ENCODE measurements at places on chromosomes 16 and 17.
A peak's percentile ranks its signal among the peaks of the same experiment; 100 is the strongest.

DNA sequence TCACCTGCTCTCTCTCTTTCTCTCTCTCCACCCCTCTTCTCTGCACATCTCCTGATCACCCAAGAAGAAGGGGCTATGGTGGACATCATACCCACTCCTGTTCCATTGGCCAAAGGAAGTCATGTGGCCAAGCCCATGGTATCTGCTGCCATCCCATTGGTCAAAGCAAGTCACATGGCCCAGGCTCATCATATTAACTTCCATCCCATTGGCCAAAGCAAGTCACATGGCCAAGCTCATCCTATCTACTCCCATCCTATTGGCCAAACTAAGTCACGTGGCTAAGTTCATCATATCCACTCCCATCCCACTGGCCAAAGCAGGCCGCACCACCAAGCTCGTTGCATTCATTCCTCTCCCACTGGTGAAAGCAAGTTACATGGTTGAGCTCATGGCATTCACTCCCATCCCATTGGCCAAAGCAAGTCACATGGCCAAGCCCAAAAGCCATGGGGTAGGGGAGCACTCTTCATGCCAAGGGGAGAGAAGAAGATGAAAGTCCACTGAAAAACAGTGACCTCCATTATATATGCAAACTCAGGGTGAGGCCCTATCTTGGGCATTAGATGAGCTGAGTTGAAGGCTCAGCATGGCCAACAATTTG, 29.2 kb downstream of the SNX20 start:
- DNase-seq, result no peak

DNA sequence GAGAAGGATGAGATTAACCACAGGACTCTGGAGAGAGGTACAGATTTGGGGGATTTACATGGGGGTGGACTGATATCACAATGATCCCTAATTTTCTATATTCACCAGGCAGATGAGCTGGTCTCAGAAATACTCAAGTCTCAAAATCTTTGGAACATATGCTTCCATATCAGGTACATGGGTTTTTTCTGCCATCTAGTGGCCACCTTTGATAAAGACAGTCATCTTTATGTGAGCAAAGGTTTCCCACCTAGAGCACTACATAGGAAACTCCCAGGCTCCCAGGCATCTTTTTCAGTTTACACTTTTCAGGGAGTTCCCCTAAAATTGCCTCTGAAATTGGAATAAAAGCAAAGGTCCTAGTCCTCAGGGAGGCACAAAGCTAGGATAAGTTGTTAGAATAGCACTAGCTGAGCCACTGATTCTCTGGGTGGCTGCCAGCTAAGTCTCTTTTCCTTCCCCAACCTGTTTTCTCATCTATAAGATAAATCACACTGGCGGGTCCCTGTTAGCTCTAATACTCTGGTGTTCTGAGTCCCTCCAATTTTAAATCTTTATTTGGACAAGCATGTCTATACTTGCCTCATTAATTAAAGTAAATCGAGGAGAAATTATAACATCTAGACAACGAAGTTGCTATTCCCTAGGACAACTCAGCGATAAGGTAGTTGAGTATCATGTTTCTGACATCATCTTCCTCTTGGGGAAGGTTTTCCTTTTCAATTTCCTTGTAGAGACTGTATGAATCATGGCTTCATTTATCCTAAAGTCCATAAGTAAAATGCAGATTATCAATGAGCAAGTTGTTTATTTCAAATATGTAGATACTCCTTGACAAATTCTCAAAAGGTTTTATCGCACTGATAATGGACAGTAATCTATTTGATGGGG, 19.0 kb upstream of the MON1B start:
- DNase-seq, result no peak

DNA sequence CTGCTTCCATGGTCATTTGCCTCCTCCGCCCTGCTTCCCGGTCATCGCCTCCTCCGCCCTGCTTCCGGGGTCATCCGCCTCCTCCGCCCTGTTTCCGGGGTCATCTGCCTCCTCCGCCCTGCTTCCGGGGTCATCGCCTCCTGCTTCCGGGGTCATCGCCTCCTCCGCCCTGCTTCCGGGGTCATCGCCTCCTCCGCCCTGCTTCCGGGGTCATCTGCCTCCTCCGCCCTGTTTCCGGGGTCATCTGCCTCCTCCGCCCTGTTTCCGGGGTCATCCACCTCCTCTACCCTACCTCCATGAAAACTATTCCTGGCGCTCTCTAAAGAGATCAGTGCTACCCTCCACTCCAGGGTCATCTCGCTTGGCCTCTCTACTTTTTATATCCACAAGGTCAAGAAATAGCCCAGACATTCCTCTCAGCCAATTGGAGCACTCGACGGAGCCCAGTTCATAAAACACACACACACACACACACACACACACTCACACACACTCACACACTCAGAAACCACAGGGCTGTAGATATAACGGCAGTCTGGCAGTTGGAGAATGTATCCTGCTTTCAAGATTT, 44.8 kb downstream of the TRARG1 start:
- DNase-seq, result no peak

- DNase-seq, result no peak
Observed at GRCh38 chr17:66789961-66790437, 44.9 kb upstream of the CACNG5 start.

- peak; percentile 82 for DNase-seq
Observed at GRCh38 chr17:81429821-81430551, 34.7 kb downstream of the BAHCC1 start.

- peak; percentile 64 for DNase-seq
Observed at GRCh38 chr16:73066927-73067670, 19.2 kb upstream of the ZFHX3 start.

GRCh38 chr16:70391881-70392481, 45.3 kb downstream of the DDX19A start:
- no peak for DNase-seq

GRCh38 chr17:49823614-49824013, 24.3 kb downstream of the TAC4 start:
- no peak for DNase-seq

GRCh38 chr16:89670496-89671431, 13.1 kb downstream of the SPATA33 start:
- DNase-seq, result no peak

DNA sequence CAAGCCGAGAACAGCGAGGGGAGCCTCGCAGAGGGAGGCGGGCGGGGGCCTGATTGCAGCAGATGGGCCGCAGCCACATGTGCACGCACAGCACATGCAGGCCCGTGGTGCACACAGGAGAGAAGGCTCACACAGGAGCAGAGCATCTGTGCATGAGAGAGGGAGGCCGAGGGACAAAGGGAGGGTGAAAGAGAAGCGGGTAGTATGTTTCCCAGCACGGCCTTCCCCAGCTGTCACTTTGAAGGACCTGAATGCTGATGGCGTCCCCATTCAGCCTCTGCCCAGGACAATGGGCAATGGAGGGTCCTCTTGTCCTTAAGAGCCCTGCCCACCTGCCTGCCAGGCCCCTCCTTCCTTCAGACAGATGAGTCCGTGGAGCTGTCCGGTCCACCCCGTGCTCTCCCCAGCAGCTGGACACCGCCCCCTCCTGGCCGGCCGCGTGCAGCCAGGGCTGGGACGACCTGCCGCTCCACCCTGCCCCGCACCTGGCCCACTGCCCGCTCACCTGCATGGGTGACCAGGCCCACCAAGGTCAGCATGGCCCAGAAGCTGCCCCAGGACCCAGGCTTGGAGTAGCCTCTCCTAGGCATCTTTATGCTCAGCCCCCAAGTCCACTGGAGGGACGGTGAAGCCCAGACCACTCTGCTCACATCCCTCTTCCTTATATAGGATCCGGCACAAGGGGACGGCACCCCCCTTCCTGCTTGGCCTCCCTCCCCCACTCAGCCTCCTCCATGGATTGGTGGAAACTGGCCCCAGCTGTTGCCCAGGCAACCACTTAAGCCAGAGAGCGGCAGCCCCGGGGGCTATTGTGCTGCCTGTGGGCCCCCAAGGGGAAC, at the start of gene BTBD17:
Gene BTBD17, minus strand, starts transcription at position 639 of the 839 bp plus-strand sequence. Its CDS starts 49 bp downstream, at position 590.
- no peak for DNase-seq

DNA sequence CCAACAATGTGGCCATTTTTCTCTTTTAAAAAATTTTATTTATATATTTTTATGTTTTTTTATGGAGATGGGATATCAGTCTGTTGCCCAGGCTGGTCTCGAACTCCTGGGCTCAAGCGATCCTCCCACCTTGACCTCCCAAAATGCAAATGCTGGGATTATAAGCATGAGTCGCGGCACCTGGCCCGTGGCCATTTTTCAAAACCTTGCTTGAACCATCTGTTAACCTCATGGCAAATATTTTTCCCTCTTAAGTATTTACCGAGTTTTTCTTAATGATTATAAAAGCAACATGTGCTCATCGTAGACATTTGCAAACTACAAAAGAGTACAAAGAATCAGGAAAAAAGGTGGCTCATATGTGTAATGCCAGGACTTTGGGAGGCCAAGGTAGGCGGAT, 127.6 kb downstream of the ABCC6 start:
- no peak for DNase-seq

DNA sequence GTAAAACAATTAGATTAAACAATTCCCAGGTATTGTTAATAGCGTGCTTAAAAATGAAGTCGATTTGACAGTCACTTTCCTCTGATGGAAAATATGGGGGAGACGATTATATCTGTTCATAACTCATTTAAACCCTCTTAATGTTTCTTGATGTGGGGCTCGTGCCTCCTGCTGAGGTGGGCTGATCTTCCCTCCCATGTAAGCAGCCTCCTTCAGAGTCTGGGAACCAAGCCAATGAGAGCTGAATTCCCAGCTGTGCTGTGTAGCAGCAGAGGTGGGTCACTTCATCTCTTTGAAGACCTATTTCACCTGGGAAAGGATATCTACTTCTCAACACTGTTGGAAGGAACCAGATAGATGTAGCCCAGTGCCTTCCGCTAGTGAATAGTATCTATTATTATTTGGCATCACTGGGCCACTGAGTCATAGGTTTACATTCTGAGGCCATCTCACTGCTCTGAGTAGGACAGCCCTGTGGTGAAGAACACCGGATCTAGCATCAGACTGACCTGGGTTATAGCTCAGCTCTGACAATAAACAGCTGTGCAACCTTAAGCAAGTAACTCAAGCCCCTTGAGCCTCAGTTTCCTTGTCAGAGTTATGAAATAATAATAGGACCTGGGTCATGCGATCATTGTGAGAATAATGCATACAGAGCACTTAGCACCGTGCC, 85.3 kb upstream of the C16orf82 start:
- DNase-seq, result no peak

- DNase-seq, result no peak
Observed at GRCh38 chr17:28774206-28774605, 30.4 kb downstream of the TRAF4 start.

- DNase-seq, result peak; percentile 84
Observed at GRCh38 chr17:81387100-81388090, 7.9 kb upstream of the BAHCC1 start.

DNA sequence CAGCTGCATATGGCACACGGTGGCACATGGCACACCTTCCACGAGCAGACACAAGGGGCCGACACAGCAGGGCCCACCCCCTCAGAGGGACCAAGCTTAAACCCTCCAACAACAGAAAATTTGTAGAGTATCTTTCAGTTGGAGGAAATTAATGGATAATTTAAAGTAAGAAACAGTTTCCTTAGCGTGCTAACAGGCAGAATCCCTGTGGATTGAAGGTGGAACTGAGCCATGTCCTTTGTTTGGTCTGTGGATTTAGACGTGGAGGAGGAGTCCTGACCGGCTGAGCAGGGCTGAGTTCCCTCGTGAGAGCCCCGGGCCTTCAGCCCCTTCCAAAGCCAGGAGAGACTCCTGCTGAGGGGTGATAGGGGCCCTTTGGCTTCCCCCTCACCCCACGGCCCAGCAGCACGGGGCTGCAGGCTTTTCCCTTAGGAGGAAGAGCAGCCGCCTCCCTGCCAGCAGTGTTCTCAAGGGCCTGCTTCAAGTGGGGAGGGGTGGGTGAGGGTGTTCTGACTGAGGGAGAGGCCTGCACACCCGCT, 1.4 kb upstream of the CYB561 start:
- DNase-seq, result no peak

GRCh38 chr16:17847234-17847795, 376.6 kb upstream of the XYLT1 start:
- no peak for DNase-seq

DNA sequence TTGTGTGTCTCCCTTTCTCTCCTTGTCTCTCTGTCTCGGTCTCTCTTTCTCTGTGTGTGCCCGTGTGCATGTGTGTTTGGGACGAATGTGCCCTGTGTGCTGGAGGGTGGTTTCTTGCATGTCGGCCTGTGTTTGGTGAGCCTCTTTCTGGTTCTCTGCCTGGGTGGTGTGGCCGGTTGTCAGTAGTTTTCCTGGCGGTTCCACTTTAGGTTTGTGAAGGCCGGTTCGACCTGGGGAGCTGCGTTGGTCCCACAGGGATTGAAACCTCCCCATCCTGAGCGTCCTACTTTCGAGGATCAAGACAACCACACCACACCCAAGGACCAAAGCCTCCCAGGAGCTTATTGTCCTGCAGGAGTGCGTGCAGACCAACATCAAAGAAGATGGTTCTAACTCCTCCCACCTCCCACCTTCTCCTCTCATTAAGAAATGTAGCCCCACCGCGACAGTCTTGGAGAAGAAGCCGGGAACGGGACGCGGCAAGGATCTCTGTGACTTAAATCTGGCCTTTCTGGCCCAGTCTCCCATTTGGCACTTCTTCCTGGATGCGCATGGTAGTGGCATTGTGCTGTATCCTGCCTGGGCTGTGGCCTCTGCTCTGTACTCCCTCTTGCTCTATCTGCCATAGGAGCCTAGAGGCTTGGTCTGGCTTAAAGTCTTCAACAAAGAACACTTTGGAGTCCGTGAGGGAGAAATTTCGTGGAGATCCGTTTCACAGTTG, 1685.0 kb downstream of the TP53TG3F start:
- no peak for DNase-seq

DNA sequence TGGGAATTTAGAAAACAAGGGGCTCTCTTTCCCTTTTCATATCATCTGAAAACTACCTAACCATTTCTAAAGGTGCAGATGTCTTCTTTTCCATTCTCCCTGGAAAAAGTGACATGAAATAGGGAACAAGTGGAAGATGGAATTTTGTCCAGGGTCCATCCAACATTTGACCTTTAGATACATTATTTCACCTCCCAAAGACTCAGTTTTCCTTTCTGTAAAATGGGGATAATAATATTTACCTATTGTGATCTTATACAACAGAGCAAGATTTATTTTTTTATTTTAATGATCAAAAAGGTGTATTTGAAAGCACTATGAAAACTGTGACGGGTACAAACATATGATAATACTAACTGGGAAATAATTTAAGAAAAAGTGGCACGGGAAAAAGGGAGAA, 106.3 kb downstream of the HS3ST3A1 start:
- DNase-seq, result no peak

DNA sequence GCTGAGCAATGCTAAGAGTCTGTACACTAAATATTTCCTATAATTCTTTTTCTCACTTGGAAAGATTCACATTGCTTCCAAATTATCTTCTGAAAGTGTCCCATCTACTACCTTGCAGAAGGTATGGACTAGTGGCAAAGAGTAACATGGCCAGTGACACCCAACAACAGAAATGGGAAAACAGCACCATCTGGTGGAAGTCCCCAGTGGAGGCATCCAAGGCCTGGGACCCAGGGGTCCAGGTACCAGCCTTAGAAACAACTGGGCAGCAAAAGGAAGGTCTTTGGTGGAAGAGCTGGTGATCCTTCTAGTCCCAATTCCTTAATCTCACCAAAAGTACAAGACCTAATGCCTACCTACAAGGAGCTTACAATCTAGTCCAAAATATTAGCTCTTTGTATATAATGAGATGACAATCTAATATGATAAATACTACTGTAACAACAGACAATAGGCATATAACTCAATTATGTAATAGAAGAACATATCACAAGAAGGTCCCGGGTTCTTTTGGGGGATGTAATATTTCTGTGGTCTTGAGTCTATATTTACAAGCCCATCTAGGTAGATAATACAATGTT, 55.3 kb downstream of the SKAP1 start:
- no peak for DNase-seq

GRCh38 chr16:65097296-65097695, 24.6 kb downstream of the CDH11 start:
- no peak for DNase-seq
